Ascending aorta (tissue), 2 donors: ENCODE measurements at places on chromosomes 1 and 21. TPM values are rescaled to one million over a fixed set of nuclear protein-coding genes. Genes with fewer than 3 reads are reported as not detected.
A peak's percentile ranks its signal among the peaks of the same experiment; 100 is the strongest.

DNA sequence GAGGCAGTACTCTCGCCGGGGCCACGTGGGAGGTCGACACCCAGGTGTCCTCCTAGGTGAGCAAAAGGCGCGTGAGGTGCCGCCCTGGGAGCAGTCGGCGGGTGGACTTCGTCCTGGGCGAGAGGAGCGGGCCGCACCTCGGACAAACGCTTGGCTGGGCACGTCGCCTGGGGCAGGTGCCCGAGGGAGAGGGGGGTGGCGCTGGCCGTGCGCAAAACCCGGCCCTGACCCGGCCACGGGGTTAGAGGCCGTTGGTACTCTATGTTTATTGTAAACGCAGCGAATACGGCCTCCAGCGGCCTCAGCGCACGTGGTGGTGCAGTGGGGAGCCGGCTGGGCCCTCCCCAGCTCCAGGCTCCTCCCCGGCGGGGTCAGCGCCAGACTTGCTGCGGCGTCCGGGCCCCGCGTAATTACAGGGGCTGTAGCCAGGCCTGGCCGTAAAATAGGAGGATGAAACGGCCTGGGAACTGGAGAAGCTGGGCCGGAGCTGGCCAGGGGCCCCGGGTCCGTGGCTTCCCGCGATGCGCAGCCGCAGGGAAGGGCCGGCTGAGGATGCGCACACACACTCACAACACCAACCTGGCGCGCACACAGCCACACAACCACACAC is 1.6 kb upstream of the EFNA1 start:
- H3K4me1 ChIP-seq: peaks cover 20% of the 10 kb centered on the region
- H3K36me3 ChIP-seq: no peaks in the 10 kb centered on the region
- H3K27ac ChIP-seq: peak overlapping the region; percentile 25
- peaks cover 9% of the 10 kb centered on the region for H3K27me3 ChIP-seq

- no peak overlapping the region for H3K27ac ChIP-seq
- DNase-seq: no peak
- H3K4me1 ChIP-seq: no peaks in the 10 kb centered on the region
- no peak overlapping the region for H3K4me3 ChIP-seq
Measured at GRCh38 chr1:19689085-19689757, 24.5 kb downstream of the HTR6 start.

DNA sequence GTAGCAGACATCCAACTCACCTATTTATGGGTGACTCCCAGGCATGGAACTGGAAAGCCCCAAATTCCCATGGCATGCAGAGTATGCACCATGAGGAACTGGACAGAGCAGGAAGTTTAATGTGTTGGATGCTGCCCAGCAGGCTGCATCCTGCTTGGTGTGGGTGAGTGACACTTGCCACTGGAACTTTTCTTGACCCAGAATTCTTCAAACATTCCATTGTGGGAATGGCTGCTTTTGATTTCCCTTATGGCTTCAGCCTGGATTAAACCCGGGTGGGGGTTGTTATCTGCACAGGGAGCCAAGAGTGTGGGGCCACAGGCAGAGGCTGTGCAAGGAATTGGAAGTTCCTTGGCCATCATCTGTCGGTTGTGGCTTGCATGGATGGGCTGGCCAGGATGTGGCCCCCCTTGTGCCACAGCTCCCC is 26.9 kb upstream of the BACE2 start:
- H3K36me3 ChIP-seq: no peaks in the 10 kb centered on the region
- no peaks in the 10 kb centered on the region for H3K27me3 ChIP-seq
- H3K4me3 ChIP-seq: no peak overlapping the region
- no peaks in the 10 kb centered on the region for H3K4me1 ChIP-seq
- H3K27ac ChIP-seq: no peak overlapping the region
- DNase-seq: no peak

DNA sequence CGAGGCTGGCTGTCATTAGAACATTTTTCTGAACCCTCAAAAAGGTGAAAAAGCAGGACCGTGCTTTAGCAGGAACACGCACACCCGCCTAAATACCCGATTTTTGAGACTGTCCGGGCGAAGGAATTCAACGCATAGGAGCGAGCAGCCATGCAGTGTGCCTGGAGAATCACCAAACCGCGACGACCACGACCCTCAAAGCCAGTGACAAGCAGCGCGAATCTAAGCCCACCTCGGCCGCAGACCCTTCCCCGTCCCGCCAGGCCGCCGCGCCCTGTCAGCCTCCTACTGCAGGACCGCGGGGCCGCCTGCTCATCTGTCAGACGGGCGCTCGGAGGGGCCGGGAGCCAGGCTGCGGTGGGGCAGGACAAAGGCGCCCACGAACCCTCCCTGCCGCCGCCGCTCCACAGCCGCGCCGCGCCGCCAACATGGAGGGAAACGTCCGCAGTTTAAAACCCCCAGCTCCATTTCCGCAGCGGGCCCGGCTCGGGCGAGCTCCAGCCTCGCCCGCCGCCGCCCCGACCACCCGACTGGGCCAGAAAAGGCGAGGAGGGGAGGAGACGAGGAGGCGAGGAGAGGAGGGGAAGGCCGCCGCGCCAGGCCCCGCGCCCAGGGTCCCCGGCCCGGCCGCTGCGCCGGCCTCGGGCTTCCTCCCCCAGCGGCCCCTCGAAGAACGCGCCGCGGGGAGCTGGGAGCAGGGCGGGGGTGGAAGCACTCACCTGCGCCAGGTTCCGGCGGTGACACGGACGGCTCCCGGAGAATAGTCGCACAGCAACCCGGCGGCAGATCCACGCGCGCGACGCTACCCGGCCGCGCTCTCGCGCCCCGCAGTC is at the start of gene LBR:
LBR (minus strand) TSS at position 804 of the 833 bp plus-strand sequence. CDS start 3,963 bp downstream, outside the sequence.
- peak within 1 kb of the TSS; percentile 52 for H3K27ac ChIP-seq
- no peaks in the 10 kb centered on the region for H3K36me3 ChIP-seq
- H3K4me1 ChIP-seq: peaks cover 3% of the 10 kb centered on the region

The TAL1 gene
- total RNA-seq: 13.9 TPM

GRCh38 chr1:118185084-118185832 is at the start of gene SPAG17:
TSS of gene SPAG17 (minus strand) at chr1:118185228. CDS start at chr1:118185157, 71 bp downstream.
- H3K27ac ChIP-seq: no peak within 1 kb of the TSS
- H3K4me1 ChIP-seq: no peaks in the 10 kb centered on the region
- peak within 1 kb of the TSS; percentile 42 for H3K4me3 ChIP-seq
- H3K27me3 ChIP-seq: no peaks in the 10 kb centered on the region
- no peaks in the 10 kb centered on the region for H3K36me3 ChIP-seq

DNA sequence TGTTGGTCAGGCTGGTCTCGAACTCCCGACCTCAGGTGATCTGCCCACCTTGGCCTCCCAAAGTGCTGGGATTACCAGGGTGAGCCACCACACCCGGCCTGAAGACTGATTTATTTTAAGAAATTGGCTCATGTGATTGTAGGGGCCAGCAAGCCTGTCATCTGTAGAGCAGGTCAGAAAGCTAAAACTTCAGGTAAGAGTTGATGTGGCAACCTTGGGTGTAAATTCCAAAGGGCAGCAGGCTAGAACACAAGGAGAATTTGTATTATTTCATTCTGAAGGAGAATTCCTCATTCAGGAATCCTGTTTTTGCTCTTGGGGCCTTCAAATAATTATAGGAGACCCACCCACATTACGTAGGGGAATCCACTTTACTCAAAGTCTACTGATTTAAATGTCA is 728.7 kb downstream of the LTN1 start:
- H3K36me3 ChIP-seq: no peaks in the 10 kb centered on the region
- no peaks in the 10 kb centered on the region for H3K27me3 ChIP-seq
- H3K4me1 ChIP-seq: no peaks in the 10 kb centered on the region
- H3K4me3 ChIP-seq: no peak overlapping the region
- DNase-seq: no peak

GRCh38 chr1:116806245-116806644 is 52.0 kb downstream of the CD2 start:
- H3K36me3 ChIP-seq: no peaks in the 10 kb centered on the region
- no peak overlapping the region for H3K4me3 ChIP-seq
- H3K27me3 ChIP-seq: no peaks in the 10 kb centered on the region
- H3K27ac ChIP-seq: no peak overlapping the region

- no peaks in the 10 kb centered on the region for H3K27me3 ChIP-seq
Measured at GRCh38 chr21:40766381-40766780, 80.6 kb downstream of the DSCAM start.

GRCh38 chr1:173857363-173857917 is 10.3 kb downstream of the GAS5 start:
- H3K36me3 ChIP-seq: peaks cover 71% of the 10 kb centered on the region
- DNase-seq: no peak
- no peak overlapping the region for H3K4me3 ChIP-seq
- H3K4me1 ChIP-seq: no peaks in the 10 kb centered on the region

DNA sequence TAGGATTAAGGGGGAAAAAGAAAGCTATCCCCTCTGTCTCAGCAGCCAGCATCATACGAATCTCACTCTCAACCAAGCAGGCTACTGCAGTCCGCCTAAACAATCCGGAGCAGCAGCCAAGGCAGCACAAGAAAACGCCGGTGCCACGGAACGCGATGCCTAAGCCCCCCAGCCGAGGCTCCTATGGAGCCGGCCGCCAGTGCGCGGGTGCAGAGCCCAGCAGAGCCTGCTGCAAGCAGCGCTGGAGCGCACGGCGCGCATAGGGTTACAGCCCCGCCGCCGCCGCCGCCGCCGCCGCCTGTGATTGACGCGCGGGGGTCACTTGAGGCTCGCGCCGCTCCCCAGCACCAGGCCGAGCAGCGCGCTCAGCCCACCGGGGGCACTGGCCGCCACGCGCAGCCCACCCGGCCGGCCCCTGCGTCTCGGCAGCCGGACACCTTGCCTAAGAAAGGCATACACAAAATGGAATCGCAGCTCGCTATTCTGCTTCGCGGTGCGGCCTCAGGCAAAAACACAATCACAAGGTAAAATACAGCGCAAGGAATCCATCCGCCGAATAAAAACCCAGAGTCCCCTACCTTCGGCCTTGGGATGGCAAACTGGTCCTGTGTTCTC is 780 bp downstream of the HIVEP3 start:
- H3K4me3 ChIP-seq: peak overlapping the region; percentile 73
- H3K27me3 ChIP-seq: no peaks in the 10 kb centered on the region
- no peak for DNase-seq
- peaks cover 8% of the 10 kb centered on the region for H3K4me1 ChIP-seq
- H3K36me3 ChIP-seq: no peaks in the 10 kb centered on the region

DNA sequence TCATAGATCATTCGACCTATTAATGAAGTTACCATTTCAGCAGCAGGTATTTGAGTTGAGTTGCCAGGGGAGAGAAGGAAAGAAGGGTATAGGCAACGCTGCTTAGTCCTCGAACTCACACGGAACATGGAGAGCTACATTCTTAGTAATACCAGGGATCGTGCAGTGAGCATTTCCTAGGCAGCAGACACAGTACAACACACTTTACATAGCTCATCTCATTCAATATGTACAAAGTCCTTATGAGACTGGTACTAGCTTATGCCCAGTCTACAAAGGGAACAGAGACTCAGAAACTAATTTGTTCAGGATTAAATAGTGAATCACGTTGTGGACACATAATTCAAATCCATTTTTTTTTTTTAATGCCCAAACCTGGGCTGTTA is 25.6 kb downstream of the IRF2BP2 start:
- H3K27ac ChIP-seq: peak overlapping the region; percentile 86
- H3K4me1 ChIP-seq: peaks cover 57% of the 10 kb centered on the region
- H3K4me3 ChIP-seq: no peak overlapping the region
- no peaks in the 10 kb centered on the region for H3K27me3 ChIP-seq

DNA sequence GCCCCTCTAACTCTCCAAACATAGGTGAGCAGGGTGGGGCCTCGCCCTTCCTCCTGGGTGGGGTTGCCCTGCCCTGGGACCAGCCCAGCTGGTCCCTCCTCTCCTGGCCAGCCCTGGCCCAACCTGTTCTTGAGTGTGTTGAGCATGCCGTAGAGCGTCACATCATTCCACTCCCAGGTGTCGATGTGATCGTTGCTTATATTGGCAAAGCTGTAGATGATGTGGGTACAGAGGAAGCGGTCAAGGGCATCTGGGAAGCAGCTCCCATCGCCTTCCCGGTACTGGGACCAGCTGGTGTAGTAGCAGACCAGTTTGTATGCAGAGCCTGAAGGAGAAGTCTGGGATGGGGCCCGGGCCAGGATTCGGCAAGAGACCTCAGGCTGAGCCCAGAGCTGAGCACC is 1.4 kb downstream of the CHI3L1 start:
- no peak for DNase-seq
- H3K27me3 ChIP-seq: no peaks in the 10 kb centered on the region
- H3K4me3 ChIP-seq: no peak overlapping the region

GRCh38 chr21:25405984-25406383 is 201.3 kb downstream of the MRPL39 start:
- DNase-seq: no peak
- no peaks in the 10 kb centered on the region for H3K4me1 ChIP-seq
- H3K36me3 ChIP-seq: no peaks in the 10 kb centered on the region
- no peak overlapping the region for H3K27ac ChIP-seq
- no peak overlapping the region for H3K4me3 ChIP-seq

The IL19 gene
- total RNA-seq: not detected

The MARK1 gene
- total RNA-seq: 11.6 TPM

DNA sequence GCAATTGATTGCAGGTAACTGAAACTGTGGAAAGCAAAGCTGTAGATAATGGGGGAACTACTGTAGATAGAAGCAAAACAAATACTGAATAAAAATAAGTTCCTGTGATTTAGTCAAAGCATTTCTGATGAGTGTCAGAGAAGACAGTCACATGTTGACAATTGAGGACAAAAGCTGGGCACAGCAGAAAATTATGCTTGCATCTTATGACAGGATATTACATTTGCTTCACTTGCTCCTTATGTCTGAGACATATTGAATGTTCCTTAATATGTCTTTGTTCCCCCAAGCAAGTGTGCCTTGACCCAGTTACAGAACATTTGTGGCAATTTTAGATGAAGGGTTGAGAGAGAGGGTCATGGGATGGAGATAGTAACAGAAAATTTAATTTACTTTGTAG is 526.0 kb upstream of the B3GALT2 start:
- DNase-seq: no peak
- H3K4me3 ChIP-seq: no peak overlapping the region
- no peaks in the 10 kb centered on the region for H3K36me3 ChIP-seq
- no peaks in the 10 kb centered on the region for H3K4me1 ChIP-seq
- H3K27me3 ChIP-seq: no peaks in the 10 kb centered on the region

The CYP4X1 gene
- total RNA-seq: 17.2 TPM

- no peaks in the 10 kb centered on the region for H3K27me3 ChIP-seq
- DNase-seq: no peak
- H3K4me3 ChIP-seq: no peak overlapping the region
- no peak overlapping the region for H3K27ac ChIP-seq
Measured at GRCh38 chr1:110487726-110488125, 31.2 kb downstream of the KCNA10 start.

The RUNX1 gene
- 16.3 TPM for total RNA-seq

DNA sequence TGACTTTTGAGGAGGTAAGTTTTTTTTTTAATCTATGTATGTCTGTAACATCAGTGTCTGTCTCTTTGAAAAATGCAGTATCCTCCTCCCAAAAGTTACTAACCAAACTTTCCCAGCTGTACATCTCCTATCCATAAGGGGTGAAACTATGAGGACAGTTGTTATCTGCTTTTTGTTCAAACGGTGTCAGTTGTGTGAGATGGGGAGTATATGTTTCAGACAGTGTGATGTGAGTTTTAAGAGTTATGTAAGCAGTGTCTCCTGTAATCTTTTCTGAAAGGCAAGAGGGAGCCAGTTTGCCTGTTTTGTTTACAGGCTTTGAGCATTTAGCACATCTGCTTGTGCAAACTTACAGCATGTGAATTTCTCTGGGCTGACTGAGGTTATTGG is 34.8 kb upstream of the CACYBP start:
- no peaks in the 10 kb centered on the region for H3K36me3 ChIP-seq
- no peaks in the 10 kb centered on the region for H3K27me3 ChIP-seq
- no peak for DNase-seq
- H3K4me1 ChIP-seq: peaks cover 3% of the 10 kb centered on the region
- no peak overlapping the region for H3K4me3 ChIP-seq

- H3K27ac ChIP-seq: no peak overlapping the region
- H3K27me3 ChIP-seq: no peaks in the 10 kb centered on the region
- no peaks in the 10 kb centered on the region for H3K4me1 ChIP-seq
- DNase-seq: no peak
- H3K4me3 ChIP-seq: no peak overlapping the region
Measured at GRCh38 chr1:58031416-58031815, 515.1 kb downstream of the OMA1 start.
